Right ventricle myocardium inferior (tissue), 1 donor: ENCODE measurements at places on chromosomes 7 and 10. TPM values are rescaled to one million over a fixed set of nuclear protein-coding genes. Genes with fewer than 3 reads are reported as not detected.

Gene MOGAT3
- total RNA-seq, result not detected

- no peak for DNase-seq
Measured at GRCh38 chr7:30780941-30781340, 9.7 kb downstream of the MINDY4 start.

DNA sequence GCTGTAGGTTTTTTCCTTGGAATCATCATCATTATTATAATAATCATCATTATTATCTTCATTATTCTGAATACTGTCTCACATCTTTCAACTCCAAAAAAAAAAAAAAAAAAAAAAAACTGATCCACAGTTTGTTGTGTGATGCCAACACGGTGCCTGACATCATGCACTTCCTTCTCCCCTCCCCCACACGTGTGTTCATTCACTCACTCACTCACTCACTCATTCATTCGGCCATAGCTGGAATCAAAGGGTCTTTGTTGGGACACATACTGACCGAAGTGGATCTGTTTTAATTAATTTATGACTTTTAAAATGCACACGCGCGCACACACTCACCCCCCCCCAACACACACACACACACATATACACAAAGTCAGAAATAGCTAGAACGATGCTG is 177.8 kb downstream of the PIP4K2A start:
- no peak for DNase-seq

DNA sequence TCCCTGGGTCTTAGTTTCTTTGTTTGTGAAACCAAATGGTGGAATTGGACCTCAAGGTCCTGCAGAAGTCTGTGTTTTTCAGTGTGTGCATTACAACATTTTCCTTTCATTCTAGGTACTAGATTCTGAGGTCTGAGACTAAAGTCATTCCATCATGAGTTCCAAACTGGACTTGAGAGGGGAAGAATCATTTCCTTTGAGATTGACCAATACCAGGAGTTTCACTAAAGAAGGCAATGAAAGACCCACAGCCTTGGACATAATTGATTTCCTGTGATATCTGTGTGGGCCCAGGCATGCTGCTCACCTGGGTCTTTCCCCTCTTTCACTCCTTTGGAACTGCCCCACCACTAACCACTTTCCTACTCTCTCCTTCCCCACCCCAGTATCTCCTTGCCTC is 18.2 kb downstream of the TAS2R41 start:
- DNase-seq, result no peak

DNA sequence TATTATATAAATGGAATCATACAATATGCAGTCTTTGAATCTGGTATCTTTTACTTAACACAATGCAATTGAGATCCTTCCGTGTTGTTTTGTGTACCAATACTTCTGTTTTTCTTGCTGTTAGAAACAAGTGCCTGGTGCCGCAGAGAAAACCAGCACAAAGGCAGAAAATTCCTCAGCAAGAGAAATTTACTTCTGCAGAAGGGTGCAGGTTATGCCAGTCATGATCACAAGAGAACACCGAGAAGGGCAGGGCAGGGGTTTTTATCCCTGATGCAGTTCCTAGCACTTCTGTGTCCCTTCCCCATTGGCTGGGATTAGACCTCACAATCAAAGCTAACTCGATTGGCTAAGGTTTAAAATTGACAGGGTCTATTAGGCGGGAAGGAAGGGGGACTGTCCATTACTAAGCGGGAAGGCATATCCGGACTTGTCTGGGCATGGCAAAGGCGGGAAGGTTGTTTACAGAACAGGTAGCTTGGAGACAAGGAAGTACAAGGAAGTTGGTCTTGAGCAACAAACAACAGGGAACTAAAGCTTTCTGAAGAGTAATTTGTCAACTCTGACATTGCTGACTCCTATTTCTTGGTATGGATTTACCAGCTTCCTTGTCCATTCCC is 2.4 kb upstream of the ZNF33B start:
- no peak for DNase-seq

- no peak for DNase-seq
Measured at GRCh38 chr10:113746217-113746957, 5.1 kb upstream of the PLEKHS1 start.

Gene NDUFB2
- 744 TPM for total RNA-seq

GRCh38 chr10:126408953-126409641 is 20.8 kb upstream of the ADAM12 start:
- no peak for DNase-seq

GRCh38 chr7:34137176-34137575 is 231.8 kb downstream of the BMPER start:
- no peak for DNase-seq

GRCh38 chr7:15998617-15999016 is 312.1 kb upstream of the MEOX2 start:
- DNase-seq, result no peak

Gene OPN4
- 0.41 TPM for total RNA-seq

- DNase-seq, result no peak
Measured at GRCh38 chr7:30175180-30175579, 40.4 kb downstream of the MTURN start.

Gene FAM20C
- total RNA-seq, result 26.1 TPM

DNA sequence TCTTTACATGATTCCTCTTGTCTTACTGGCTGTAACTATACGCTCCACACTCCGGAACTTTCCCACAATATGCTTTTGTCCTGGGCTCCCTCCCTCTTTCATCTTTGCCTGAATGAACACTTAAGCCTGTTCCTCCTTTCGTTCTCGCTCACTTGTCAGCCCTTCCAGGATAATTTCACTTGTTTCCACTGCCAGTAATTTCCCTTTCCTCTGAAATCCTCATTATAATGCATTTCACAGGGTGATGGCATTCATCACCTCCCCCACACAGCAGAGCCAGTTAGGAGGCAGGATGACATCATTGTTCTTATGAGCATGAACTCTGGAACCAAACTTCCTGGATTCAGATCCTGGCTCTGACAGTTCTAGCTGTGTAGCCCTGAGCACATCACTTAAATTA is 372.6 kb downstream of the GPR158 start:
- no peak for DNase-seq

DNA sequence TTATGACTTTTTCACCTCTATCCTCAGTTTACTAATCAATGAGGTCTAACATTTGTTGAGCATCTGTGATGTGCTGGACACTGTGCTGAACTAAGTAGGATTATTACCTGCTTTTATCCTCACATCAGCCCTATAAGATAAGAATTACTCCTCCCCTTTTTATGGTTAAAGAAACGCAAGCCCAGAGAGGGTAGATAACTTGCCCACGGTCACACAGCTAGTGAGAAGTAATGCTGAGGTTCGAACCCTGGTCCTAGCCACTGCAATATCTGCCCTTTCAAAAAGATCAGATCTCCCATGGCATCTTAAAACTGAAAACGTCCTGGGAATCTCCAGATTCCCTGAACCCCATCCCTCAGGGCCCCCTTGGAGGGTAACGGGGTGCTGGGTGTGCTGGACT is 118.3 kb downstream of the C10orf105 start:
- DNase-seq, result no peak

Gene MMD2
- not detected for total RNA-seq

Gene MAGI2
- 3.1 TPM for total RNA-seq

Gene HECW1
- total RNA-seq, result not detected

DNA sequence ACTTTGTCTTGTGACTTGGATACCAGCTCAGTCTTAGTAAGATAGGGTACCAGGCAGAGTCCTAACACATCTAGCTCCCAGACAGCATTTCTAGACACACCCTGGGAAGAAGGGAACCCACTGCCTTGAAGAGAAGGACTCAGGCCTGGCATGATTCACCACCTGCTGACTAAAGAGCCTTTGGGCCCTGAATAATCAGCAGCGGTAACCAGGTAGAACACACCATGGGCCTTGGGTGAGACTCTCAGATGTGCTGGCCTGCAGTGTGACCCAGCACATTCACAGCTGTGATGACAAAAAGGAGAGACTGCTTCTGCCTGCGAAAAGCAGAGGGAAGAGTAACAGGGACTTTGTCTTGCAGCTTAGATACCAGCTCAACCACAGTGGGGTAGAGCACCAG is 10.4 kb upstream of the TNKS2 start:
- no peak for DNase-seq

DNA sequence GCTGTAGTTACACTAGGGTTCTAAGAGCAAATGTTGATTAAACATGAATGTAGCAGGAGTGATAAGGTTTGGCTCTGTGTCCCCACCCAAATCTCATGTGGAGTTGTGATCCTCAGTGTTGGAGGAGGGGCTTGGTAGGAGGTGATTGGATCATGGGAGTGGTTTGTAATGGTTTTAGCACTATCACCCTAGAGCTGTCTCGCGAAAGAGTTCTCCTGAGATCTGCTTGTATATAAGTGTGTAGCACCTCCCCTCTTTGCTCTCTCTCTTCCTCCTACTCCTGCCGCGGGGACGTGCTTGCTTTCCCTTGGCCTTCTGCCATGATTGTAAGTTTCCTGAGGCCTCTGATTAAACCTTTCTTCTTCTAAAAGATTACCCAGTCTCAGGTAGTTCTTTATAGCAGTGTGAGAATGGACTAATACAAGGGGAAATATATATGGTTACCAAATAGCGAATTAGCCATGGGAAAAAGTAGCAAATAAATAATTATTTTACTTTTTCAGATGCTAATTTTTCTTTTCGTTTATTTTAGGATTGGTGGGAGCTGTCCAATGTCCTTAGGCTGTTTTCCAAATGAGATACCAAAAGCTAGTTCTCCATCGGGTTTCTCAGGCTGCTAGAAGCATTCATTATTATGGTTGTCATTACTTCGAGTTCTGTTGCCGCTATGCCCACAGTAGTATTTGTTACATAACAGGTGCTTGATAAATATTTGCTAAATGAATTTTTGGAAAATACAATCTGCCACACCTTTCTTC is 58.7 kb downstream of the PTEN start:
- DNase-seq, result no peak

GRCh38 chr10:101131962-101132635 is 999 bp downstream of the TLX1 start:
- DNase-seq, result no peak

DNA sequence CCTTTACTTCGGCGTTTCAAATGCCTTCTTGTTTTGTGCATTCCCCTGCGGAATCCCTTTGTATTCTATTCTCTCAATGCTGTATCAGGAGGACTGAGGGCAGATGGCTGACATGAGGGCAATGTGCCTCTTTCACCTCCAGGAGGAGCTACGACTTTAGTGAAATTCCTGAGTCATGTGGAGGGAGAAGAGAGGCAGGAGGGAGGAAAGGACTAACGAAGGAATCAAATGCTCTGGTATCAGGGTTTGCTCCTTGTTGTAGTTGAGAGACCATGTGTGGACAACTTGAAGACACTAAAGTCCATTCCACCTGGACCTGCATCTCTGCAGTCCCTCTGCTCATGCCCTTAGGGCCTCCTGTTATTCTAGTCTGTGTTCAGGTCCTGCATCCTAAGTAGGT is 40.2 kb upstream of the PRSS58 start:
- DNase-seq, result no peak

GRCh38 chr7:19113855-19114550 is 3.4 kb downstream of the TWIST1 start:
- DNase-seq, result no peak

DNA sequence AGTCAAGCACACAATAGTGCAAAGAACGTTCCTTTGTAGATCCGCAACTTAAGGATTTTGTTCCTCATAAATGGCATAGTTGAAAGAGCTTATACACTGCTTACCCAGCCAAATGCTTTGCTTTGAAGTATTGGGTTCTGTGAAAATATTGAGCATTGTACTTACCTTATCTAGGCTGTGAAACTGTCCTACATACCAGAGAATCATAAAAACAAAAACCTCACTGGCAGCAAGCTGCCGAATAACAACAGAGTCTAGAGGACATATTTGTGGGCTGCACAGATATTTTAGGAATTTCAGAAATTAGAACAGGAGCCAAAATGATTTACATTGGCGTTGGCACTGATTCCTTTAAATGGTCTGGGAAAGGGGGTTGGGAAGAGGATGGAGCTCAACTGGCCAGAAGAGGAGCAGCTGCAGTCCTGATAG is 174.8 kb downstream of the RTKN2 start:
- no peak for DNase-seq

- no peak for DNase-seq
Measured at GRCh38 chr10:6177880-6178281, 24.9 kb upstream of the PFKFB3 start.

Gene ZNF394
- 17.6 TPM for total RNA-seq

Gene PPP1R3A
- 121 TPM for total RNA-seq

Gene TMEM213
- total RNA-seq, result not detected

Gene ECHS1
- total RNA-seq, result 224 TPM

Gene MPP7
- total RNA-seq, result 13.1 TPM

DNA sequence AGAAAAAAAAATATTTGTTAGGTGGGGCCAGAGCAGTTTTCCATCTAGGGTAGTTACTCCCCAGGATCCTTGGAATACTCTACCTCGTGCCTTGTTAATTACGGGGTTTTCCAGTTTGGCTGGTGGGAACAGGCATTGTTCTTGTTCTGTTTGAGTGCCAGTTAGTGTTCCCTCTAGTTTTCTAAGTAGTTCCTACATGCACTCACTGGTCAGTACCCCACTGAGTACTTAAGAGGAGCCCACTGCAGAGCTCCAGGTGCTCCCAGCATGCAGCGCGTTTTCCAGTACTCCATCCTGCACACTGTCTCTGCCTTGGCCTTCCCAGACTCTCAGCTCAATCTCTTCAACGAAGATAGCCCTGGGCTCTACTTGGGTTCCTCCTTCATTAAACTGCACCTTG is 58.0 kb downstream of the AHCYL2 start:
- no peak for DNase-seq
